ENCODE measurements at places on chromosomes 3 and 15.

GRCh38 chr3:196620161-196620604 is 19.3 kb upstream of the NRROS start:
- DNase-seq: no peak

- no peak for DNase-seq
Measured at GRCh38 chr15:58755956-58756355, 6.4 kb upstream of the ADAM10 start.

GRCh38 chr15:66472176-66472999 is 25.2 kb downstream of the SNAPC5 start:
- DNase-seq: no peak

GRCh38 chr3:30462721-30463470 is 143.5 kb upstream of the TGFBR2 start:
- no peak for DNase-seq

DNA sequence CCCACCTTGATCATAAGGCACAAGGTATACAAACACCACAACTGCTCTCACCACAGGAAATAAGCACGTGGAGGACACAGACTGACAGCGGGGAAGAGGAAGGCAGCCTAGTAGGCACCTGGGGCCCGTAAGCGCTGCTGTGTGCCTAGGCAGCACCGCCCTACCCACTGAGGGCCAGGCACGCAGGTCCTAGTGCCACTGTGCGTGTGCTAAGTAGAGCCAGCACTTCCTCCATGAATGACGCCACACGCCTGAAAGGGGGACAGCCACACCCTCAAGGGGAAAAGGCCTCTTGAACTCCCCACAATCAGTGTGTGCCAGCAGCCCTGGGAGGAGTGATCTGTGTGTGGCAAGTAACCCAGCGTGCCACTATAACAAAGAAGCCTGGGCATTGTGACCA is 73.0 kb downstream of the ATP1B3 start:
- no peak for DNase-seq

- no peak for DNase-seq
Measured at GRCh38 chr15:35443376-35443775, 102.6 kb downstream of the DPH6 start.

DNA sequence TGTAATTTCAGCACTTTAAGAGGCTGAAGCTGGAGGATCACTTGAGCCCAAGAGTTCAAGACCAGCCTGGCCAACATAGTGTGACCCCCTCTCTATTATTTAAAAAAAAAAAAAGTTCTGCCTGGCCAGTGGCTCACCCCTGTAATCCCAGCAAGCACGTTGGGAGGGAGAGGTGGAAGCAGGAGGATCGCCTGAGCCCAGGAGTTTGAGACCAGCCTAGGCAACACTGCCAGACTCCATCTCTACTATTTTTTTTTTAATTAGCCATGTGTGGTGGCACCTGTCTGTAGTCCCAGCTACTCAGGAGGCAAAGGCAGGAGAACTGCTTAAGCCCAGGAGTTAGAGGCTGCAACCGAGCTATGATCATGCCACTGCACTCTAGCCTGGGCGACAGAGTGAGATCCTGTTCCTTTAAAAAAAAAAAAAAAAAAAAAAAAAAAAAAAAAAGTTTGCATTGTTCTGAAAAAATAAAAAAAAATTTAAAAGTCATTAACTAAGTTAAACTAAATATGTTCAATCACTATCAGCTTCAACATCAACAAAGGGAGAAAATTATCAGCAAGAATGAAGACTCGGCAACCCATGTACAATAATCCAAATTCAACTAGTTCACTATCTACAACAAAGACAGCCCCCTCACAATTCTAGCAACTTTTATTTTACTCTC is 1.9 kb downstream of the RAF1 start:
- no peak for DNase-seq

- peak; percentile 29 for DNase-seq
Measured at GRCh38 chr3:22960105-22960984, 242.8 kb upstream of the UBE2E2 start.

DNA sequence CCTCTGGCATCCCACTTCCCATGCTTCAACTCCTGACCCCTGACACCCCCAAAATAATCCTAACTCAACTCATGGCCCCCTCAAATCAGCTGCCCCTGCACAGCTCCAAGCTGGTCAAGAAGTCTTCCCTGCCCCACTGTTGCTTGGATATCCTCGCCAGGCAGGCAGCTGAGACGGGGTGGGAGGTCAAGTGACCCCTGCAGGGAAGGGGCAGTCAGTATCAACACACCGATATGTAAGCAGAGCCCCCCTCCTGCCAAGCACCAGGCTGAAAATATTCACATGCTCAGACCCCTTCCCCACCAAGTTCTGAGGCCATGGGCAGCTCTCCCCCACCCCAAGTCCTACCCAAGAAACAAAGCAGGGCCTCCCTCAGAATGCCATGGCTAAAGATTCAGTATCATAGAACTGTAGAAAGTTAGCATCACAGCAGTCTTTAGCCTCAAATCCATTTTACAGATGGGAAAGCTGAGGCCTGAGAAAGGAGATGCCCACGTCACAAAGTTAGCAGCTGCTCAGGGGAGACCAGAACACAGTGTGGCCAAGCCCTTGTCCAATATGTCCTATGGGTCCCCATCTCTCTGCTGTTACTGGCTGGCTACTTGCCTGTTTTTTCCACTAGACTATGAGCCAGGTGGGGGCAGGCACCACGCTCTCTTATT is 67.8 kb downstream of the SLC12A8 start:
- no peak for DNase-seq

DNA sequence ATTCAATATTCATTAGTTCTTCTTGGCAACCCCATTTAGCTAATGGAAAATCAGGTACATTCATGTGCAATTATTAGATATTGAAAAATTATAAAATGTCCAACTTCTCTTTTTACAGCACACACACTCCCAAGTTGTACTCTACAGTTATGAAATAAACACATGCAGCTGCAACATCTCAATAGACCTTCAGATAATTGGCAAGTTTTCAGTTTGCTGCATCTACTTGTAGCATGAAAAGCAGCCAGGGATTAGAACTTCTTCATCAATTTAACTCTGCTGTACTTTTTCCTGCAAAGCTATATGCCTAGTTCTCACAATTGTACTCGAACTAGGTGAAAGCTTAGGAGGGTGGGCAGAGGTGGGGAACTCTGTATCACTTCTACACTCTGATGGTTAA is 46.6 kb upstream of the FHIT start:
- no peak for DNase-seq

DNA sequence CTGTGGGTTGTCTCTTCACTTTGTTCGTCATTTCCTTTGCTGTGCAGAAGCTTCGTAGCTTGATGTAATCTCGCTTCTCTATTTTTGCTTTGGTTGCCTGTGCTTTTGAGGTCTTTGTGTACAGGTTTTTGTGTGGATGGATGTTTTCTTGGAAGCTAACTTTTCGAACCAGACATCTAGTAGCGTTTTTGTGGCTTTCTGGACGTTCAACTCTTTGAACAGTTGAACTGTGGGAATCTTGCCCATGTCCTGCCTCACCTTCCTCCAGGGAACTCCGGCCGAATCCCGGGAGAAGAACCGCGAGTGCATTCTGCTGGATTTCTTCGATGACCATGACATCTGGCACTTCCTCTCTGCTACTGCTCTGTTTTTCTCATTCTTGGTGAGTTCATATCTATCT is 70.6 kb downstream of the USF3 start:
- DNase-seq: no peak

DNA sequence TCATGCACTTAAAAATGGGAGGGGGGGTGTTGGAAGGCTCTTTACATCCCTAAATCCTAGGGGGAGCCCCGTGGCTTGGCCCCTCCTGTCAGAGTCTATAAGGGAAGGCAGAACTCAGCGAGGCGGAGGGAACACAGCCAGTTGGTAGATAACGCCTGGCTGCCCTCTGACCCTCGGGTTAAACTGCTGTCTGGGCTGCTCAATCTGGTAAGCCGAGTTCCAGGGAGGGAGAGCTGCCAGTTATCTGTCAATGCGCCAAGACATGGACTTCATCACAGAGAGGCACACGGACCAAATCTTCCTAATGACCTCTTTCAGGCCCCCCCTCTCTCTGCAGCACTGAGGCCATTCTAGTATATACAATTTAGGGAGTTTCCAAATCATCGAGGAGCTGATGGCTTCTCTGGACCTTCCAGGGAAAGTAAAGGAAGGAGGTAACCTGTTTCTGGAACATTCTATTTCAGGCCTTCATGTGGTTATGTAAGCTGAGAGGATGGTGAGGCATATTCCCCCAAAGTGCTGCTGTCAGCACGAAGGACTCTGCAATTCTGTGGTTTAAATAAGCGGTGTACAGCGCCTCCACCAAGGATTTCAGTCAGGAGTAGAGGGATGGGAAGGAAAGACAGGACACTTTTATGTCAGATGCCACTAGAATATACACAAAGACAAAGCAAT is 349.0 kb downstream of the MCTP2 start:
- DNase-seq: no peak

DNA sequence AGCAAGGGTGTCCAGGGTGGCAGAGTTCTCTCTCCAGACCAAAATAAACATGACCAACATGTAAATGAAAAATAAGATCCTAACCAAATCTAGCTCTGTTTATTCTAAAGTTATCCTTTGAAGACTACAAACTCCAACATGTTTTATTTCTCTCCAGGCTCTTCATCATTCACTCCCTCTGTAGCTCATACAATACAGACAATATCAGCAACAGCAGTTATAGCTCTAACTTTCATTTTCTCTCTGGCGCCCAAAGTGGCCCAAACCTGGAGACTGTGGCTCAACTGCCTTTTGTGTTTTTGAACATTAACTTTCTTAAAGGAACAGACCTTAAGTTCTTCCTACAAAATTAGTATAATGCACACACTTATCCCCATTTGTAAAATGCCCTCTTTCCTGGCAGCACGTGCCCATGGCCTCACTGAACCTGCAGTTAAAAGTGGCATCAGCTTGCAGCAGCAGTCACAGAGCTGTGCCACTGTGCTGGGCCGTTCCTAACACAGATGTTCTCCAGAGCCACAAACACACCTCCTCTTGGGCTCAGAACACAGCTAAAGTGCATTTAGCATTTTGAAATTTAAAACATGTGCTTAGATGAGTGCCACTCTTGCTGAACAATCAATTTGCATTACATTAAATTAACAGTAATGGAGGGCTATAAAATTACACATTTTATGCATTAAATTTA is 91.9 kb downstream of the RORA start:
- no peak for DNase-seq

DNA sequence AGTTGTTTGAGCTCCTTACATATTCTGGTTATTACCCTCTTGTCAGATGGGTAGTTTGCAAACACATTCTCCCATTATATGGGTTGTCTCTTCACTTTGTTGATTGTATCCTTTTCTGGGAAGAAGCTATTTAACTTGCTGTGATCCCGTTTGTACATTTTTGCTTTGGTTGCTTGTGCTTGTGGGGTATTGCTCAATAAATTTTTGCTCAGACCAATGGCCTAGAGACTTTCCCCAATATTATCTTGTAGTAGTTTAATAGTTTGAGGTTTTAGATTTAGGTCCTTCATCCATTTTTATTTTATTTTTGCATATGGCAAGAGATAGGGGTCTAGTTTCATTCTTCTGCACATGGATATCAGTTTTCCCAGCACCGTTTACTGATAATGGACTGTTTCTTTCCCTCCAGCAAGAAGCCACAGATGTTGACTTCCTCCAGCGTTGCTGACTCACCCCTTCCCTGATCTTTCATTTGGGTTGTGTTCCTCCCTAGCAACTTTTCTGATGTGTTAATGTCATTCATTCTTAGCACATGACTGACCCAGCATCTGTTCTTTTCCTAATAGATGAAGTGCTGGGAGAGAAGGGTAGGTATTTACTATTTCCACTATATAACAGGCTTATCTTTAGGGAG is 166.7 kb upstream of the SGO1 start:
- no peak for DNase-seq

GRCh38 chr3:136105044-136105443 is 91.1 kb downstream of the MSL2 start:
- no peak for DNase-seq

DNA sequence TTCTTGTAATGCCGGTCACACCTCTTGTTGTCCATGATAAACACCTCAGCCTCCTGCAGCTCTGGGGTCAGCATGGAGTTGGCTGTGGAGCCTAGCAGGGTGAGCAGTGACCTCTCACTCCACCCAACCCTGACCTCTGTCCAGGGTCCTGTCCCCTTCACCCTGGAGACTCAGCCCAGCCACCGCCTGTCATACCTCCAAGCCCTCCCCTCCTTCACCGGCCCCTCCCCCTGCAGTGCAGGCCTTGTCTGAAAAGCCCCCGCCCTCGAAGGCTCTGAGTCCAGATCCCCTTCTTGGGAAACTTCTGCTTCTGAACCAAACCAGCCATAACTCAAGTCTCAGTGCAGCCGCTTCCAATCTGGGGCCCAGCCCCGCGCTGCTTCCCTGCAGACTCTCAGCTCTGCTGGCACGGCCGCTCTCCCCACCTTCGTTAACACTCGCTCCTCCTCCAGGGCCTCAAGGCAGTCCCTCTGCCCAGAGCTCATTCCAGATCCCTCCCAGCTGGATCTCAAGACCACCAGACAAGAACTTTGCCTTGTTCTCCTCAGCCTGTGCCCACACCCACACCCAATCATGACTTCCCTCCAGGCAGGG is 25.4 kb upstream of the PRSS50 start:
- DNase-seq: no peak

DNA sequence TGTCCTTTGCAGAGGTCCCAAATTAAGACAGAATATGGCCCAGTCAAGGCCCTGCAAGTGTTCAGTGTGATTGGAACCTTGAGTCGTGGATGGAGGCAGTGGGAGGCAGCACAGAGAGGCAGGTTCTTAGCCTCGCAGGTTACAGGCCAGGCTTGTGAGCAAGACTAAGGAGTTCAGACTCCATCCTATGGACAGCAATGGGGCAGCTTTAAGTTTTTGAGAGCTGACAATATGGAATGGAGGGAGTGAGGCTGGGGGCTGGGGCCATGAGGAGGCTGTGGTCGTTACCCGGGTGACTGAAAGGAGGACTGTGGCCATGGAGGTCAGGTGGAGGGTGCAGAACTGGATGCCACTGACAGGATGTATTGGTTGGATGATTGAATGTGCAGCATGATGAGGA is 74.1 kb upstream of the PRR23C start:
- DNase-seq: no peak

- no peak for DNase-seq
Measured at GRCh38 chr15:78676424-78677110, 35.6 kb upstream of the CHRNB4 start.

DNA sequence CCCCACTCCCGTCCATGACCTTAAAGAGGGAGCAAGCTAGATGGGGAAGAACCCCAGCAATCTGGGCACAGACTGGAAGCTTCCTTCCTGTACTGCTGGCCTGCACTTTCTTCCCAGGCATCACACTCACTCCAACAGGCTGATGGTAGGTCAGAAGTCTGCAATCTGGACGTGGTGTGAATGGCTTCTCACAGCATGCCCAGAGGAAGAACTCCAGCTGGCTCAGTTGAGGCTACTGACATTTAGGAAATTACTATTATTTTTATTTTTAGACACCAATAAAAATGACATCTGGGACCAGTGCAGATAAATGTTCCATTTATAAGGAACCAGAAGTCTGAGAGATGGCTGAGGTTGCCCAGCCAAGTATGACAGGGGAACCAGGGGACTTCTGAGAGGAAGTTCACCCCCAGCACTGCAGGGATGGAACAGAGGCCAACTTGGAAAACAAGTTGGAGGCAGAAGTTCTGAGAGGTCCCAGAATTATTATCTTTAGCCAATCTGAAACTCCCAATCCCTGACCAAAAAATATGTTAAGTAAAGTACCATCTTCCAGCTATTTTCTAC is 163.8 kb upstream of the CTNNB1 start:
- no peak for DNase-seq

- no peak for DNase-seq
Measured at GRCh38 chr3:151584566-151584965, 123.7 kb upstream of the IGSF10 start.
